ENCODE measurements at places on chromosomes 16 and 17.

DNA sequence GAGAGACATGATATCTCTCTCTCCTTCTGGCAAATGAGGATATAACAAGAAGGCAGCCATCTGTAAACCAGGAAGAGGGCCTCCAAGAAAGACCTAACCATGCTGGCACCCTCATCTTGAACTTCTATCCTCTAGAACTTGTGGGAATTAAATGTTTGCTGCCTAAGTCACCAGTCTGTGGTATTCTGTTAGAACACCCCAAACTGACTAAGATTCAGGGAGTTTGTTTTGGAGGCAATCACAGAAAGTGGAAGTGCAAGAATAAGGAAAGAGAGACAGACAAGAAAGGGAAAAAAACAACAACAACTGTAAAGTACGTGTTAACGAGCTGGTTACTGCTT, 114.5 kb upstream of the GOT2 start:
- no peak for DNase-seq

DNA sequence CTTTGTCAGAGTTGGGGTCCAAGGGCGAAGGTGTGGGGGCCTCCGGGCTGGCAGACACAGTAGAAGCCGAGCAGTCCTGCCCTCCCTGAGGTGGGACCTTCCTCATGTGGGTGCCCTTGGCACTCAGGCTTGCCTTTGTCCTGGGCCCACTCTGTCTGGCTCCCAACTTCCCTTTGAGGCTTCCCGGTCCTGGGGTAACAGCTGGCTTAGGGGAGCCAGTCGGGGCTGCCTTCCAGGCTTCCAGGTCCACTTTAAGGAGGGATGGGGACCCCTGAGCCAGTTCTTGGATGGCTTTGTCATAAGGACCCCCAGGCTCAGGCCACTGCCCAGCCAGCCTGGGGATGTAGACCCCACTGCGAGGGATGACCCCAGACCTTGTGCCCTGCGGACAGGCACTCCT, 7.8 kb downstream of the GAS2L2 start:
- no peak for DNase-seq

DNA sequence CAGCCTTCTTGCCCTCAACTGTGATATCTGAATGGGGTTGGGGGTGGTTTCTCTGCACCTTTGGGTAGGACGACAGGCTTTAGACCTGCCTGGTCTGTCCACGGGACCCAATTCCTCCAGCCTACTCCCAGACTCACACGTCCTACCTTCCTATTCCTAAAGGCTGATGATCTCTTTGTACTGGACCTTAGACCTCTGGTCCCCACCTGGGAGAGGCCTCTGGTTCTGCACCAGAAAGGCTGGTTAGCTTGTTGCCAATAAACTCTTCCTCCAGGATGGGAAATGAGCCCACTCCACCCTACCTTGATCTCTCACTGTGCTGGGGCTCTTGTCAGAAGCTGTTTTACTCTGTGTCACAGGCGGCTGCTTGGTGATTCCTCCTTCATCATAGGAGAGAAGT, 14.4 kb downstream of the FBF1 start:
- no peak for DNase-seq

DNA sequence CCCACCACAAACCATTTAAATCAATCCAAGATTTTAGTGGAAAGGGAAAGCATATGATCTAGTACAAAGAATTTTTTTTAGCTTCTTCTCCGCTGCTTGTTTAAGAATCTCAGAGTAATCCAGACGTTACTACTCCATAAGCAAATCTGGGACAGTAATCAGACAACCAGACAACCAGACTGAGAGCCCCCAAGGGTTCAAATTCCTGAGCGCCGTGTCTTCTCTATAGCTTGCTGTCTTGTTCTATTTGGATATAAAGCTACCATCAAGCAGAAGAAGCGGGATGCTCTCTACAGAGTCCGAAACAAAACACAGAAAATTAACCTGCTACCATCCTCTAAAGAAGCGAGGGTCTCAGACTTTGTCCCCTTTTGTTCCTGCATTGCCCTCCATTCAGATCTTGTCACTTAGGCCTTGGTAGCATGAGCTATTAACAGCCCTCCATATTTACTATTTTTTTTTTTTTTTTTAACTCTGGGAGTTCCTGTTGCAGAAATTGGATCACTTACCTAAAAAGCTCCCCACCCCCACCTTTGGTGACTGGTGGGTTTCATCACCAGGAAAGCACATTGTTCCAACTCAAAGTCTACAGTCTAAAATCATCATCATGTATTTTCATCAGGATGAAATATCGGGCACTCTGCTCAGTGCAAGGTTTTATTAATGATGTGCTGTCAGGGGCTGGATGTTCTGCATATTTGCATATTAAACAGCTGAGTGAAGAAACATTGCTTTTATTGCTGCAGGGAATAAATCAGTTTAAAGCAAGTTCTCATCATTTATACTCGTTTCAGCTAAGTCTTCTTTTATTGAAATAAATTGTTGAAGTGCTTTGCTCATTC, 576.7 kb downstream of the WWOX start:
- DNase-seq, result no peak
